ENCODE measurements at places on chromosomes 1 and 21.

DNA sequence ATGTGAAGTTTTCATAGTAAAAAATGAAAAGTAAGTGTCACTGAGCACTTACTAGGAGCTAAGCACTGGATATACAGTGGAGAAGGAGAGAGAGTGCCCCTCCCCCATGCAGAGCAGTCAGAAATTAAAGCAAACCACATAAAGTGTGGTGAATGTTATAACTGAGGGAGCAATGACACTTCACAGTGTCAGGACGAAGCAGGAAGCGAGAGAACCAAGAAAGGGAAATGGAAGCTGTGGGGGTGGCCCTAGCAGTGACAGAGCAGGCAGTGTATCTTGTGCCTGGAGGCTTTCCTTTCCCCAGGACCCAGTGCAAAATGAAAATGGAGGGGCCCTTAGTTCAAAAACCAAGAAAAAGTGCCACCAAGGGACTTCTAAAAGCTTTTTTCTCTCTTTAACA, 21.5 kb upstream of the RCAN3 start:
- DNase-seq = no peak

DNA sequence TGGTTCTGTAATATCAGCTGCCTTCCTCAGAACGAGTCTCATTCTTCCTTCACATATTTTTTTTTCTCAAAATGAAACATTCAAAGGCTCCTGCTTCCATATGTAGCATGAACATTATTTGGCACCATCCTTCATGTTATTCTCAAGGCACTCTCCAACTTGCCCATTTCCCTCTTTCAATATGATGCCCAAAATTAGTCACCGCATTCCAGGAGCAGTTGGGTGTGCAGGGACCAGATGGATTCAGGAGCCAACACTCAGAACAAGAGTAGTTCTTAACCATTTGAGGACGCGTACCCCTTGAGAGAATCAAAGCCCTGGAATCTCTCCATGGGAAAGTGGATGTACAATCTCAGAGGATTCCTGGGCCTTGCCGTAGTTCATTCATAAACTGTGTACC, 50.3 kb downstream of the KCNK1 start:
- DNase-seq = no peak

DNA sequence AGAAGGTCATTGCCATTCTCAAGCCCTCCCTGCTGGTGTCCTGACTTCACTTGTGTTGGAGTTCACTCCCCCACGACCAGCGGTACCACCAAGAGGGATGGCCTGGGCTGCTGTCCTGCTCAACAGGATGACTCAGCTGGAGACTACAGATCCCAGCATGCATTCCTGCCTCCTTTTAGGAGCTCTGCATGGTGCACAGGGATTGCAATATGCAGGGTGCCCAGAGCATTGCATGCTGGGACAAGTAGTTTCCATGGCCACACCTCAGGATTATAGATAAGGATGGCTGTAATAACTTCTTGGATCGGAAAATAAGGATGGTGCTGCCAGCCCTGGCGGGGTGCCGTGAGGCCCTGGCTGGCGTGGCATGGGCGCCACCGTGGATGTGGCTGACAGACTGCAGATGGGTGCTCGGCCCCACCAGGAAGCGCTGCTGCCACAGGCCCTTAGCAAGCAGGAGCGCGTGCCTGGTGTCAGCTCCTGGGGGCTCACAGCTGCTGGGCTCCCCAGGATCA, 150.0 kb downstream of the CASZ1 start:
- DNase-seq = no peak

DNA sequence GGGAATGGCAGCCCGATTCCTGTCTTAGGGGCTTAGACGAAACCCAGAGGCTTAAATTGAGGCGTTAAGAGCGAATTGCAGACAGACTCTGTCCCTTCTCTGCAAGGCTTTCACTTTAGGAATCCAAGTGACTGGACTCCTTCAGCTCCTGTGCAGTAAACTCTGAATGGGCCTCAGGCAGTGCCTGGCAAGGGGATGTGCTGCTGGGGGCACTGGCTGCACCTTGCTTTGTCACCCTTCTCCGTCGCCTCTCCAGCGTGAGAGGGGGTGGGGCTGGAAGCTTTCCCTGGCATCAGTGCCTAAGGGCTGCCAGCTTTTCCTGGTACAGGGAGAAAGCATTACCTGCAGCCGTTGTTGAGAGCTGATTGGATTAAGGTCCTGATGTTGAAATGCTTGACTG, 39.9 kb upstream of the NFASC start:
- no peak for DNase-seq

DNA sequence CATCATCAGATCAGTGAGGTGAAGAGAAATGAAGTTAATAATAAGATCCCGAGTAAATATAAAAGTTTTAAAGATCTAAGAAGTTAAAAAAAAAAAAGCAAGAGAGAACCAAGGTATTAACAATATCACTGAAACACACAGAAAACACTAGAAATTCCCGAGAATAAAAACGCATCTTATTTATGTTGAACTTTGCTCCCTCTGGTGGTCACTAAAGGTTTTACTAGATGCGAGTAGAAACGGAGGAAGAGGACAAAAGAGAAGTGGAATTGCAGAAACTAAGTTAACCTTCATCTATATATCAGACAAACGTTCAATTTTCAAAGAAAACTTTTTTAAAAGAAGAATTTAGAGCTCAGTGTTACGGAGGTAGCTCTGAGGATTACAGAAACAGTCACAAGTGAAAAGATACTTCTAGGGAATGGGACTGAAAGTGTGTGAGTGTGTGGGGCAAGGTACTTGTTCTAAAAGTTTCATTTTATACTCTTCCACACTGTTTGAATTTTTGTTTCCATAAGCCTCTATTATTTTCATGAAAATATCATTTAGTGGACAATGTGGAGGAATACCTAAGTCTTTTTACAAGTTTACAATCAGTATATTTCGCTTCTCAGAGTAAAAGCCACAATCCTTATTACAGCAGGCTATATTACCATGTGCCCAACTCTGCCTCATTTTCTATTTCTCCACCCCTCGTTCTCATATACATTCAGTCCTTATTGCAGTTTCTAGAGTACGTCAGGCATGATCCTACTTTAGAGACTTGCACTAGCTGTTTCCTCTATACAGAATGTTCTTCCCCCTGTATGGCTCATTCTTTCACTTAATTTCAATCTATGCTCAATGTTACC, 19.7 kb downstream of the ACBD6 start:
- no peak for DNase-seq

Measured in right forelimb (tissue), 1 donor.